Uterus (tissue), 4 donors: ENCODE measurements at places on chromosomes 5 and 9. TPM values are rescaled to one million over a fixed set of nuclear protein-coding genes. Genes with fewer than 3 reads are reported as not detected.

- no peak for DNase-seq
Measured at GRCh38 chr9:24438876-24439275, 106.8 kb downstream of the IZUMO3 start.

The NFIB gene
- 85.3 TPM for total RNA-seq

- DNase-seq: no peak
Measured at GRCh38 chr5:147179562-147180147, 55.2 kb upstream of the STK32A start.

The STPG3 gene
- not detected for total RNA-seq

DNA sequence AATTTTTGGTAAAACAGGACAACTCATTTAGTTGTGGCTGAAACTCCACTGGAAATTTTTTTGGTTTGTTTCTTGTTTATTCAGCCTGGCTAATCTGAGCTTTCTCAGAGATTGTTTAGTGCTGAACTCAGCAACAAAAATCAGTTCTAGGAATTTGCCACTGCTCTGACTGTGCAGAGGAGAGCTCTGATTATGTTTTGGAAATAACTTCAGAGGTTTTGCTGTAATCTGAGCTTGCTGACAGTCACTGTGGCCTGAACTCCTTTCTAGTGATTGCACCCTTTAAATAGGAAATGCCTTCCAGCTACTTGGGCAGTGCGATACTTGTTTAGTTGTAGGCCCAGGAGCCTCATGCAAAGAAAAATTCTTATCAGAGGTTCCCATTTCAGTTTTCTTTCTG is 60.2 kb downstream of the OSTF1 start:
- DNase-seq: no peak
